Coronary artery (tissue), 2 donors: ENCODE measurements at places on chromosomes 5 and 9.

- DNase-seq = no peak
Measured at GRCh38 chr9:126173929-126174328, 152.7 kb upstream of the MVB12B start.

- DNase-seq = no peak
Measured at GRCh38 chr5:167944121-167944852, 347.2 kb upstream of the WWC1 start.

GRCh38 chr5:44387406-44387805, 1.8 kb downstream of the FGF10 start:
- no peak for DNase-seq

DNA sequence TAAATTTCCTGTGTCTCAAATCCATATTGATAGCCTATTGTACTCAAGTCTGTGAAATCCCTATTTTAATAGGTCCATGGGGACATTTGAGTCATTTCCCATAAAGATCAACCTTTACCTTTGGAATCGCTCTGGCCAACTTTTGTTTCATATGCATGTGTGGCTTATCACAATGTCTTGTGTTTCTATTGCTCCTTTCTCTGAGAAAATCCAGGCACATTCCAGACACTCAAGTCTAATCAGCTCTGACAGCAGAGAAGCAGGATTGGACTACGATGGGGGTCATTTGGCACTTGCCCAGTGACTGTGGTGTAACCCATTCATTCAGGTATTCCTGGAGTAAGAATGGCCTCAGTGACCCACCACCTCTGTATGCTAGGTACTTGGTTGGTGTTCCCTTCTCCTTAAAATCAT, 48.4 kb downstream of the ACTBL2 start:
- no peak for DNase-seq

- DNase-seq = no peak
Measured at GRCh38 chr5:135071311-135071710, 37.3 kb upstream of the PITX1 start.

DNA sequence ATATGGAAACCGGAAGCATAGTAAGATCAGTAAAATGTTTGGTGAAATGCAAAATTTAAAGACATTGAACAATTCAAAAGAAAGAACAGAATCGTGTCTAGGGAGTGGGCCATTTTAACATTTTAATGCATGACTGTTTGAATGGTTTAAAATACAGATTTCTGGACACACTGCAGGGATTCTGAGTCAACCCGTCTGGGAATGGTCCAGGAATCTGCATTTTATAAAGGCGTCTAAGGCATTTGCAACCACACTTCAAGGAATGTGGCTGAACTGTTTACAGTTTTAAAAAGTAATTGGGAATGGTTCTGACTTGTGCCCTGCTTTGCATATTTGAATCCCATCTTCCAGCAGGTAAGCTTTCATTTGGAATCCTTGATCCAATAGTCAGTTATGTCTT, 811.7 kb upstream of the WWC1 start:
- DNase-seq = no peak

GRCh38 chr9:81777482-81777881, 88.1 kb upstream of the TLE1 start:
- DNase-seq = no peak

DNA sequence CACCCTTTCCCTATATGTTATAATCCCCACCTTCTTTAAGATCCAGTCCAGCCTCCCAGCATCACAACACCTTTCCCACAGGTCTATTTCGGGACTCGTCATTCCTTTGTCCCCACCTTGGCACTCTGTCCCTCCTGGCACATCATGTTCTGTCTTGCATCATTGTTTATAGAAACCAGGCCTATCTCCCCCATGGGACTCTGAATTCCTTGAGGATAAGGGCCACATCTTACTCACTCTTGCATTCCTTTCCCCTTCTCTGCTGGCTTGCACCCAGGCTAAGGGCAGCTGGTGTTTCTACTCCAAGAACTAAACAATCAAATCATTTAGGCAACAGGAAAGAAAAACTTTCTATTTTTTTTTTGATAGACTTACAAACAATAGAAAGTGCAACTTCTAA, 205.7 kb downstream of the AGTPBP1 start:
- peak; percentile 84 for DNase-seq
